Lower leg skin (tissue), 4 donors: ENCODE measurements at places on chromosomes 13 and 19. TPM values are rescaled to one million over a fixed set of nuclear protein-coding genes. Genes with fewer than 3 reads are reported as not detected.
A peak's percentile ranks its signal among the peaks of the same experiment; 100 is the strongest.

- DNase-seq: no peak
Measured at GRCh38 chr13:35817642-35818607, 313.3 kb downstream of the DCLK1 start.

- DNase-seq: no peak
Measured at GRCh38 chr19:39145180-39145953, 19.8 kb downstream of the PAK4 start.

- DNase-seq: no peak
Measured at GRCh38 chr13:97140611-97141010, 81.5 kb upstream of the MBNL2 start.

GRCh38 chr13:39129213-39129612 is 91.0 kb downstream of the NHLRC3 start:
- no peak for DNase-seq

The HSH2D gene
- not detected for total RNA-seq

- DNase-seq: peak; percentile 95
Measured at GRCh38 chr13:29594710-29595379, 643 bp downstream of the SLC7A1 start.
